Activated CD8-positive, alpha-beta T cell treated with anti-CD3 and anti-CD28 coated beads, Interleukin-2, amount 10 ng/mL, durations not matched to agents 7 days and 5 days (primary cell): ENCODE measurements at places on chromosomes 12 and 14. TPM values are rescaled to one million over a fixed set of nuclear protein-coding genes. Genes with fewer than 3 reads are reported as not detected.

B3GNT4 gene
- total RNA-seq: 0.90 TPM

DNA sequence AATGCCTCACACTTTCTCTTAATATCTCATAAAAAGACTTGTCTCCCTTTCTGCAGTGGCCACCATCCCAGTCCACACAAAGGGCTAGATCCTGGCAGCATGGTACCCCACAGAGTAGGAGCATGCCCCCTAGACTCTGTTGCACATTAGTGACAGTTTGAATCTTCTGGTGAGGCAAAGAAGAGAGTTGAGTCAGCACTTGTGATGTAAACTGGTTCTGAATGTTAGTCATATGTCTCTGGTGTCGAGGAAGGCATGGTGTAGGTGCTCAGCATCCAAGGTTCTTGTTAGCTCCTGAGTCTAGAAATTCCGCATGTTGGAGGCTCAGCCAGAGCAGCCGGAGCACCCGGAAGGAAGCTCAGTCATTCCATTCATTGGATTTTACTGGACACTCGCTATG is 9.8 kb downstream of the TTC9 start:
- no peak overlapping the region for H3K4me3 ChIP-seq
- peak overlapping the region; percentile 11 for H3K27ac ChIP-seq
- no peaks in the 10 kb centered on the region for H3K27me3 ChIP-seq
- peaks cover 71% of the 10 kb centered on the region for H3K4me1 ChIP-seq
- DNase-seq: no peak

- no peak overlapping the region for H3K27ac ChIP-seq
- H3K4me3 ChIP-seq: no peak overlapping the region
- no peaks in the 10 kb centered on the region for H3K36me3 ChIP-seq
- H3K4me1 ChIP-seq: no peaks in the 10 kb centered on the region
- H3K27me3 ChIP-seq: no peaks in the 10 kb centered on the region
- no peak for DNase-seq
Observed at GRCh38 chr12:115060477-115061168, 376.6 kb upstream of the TBX3 start.

DNA sequence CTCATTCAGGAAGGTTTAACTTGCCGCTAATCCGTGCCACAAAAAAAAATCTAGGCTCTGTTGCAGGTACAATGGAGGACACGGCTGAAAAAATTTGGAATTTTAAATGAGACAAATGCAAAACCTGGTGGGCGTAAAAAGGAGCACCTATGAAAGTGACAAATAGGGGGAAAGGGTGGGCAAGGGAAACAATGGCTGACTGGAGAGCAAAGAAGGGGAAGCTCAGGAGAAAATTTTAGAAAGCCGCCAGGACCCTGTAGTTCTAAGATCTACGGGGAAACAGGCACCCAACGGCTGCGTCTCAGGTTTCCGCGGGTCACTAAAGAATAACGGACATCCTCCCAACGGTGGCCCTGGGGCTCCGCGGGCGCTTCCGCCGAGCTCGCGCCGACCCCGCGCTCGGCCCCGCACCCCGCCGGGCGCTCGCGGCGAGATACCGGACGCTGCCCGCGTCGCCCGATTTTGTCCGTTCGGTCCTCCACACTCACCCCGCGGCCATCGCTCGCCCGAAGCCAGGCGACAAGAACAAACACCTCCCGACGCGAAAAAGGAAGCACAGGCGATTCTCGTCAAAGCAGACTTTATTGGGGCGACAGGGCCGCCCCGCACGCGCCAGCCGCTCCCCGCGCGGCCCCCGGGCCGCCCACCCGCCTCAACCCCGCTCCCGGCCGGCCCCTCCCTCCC is 1.1 kb upstream of the YY1 start:
- H3K4me3 ChIP-seq: peak overlapping the region; percentile 87
- peak overlapping the region; percentile 93 for H3K27ac ChIP-seq

- no peaks in the 10 kb centered on the region for H3K4me1 ChIP-seq
- H3K27ac ChIP-seq: no peak overlapping the region
- peaks cover 1% of the 10 kb centered on the region for H3K36me3 ChIP-seq
- no peak overlapping the region for H3K4me3 ChIP-seq
- peaks cover 18% of the 10 kb centered on the region for H3K27me3 ChIP-seq
Observed at GRCh38 chr12:108260969-108261368, 78.1 kb downstream of the CMKLR1 start.

DNA sequence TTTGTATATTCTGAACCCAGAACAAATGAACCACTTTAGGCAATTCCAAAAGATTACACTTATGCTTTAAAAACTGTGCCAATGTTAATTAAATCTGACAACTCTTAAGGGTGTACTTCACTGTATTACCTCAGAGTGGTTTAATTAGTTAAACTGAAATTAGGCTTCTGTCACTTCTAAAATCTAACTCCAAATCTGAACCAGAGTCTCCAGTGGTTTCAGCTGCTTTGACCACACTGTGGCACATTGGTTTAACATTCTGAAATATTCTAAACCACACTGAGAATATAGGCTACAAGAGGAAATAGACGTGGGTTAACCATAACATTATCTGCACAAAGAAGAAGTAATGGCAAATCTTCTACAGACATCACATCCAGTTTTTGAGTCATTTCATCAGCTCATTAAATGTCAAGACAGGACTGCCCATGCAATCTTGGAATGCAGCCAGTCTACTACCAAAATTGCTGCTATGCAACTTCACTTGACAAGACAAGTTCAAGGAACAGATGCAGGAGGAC is 94.8 kb downstream of the LRP6 start:
- peaks cover 14% of the 10 kb centered on the region for H3K4me1 ChIP-seq
- H3K36me3 ChIP-seq: no peaks in the 10 kb centered on the region
- no peak overlapping the region for H3K4me3 ChIP-seq
- H3K27ac ChIP-seq: no peak overlapping the region
- peak; percentile 71 for DNase-seq
- H3K27me3 ChIP-seq: peaks cover 55% of the 10 kb centered on the region

DNA sequence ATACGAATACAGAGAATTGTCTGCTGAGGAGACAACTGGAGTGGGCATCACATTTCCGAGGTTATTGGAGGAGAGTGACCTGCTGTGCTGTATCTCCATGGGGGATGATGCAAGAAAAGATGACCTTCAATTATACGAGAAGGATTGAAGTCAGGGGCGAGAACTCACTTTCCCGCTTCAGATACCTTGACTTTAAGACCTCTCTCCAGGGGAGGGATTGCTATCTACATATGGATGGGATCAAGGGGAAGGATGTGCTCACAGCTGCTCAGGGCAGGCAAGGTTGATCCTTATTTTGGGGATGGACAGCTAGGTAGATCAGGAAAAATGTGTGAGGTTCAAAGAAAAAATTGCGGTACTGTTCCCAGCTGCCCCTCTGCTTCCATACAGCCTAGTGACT is 24.4 kb downstream of the NEUROD4 start:
- no peak overlapping the region for H3K27ac ChIP-seq
- peaks cover 2% of the 10 kb centered on the region for H3K27me3 ChIP-seq
- no peaks in the 10 kb centered on the region for H3K4me1 ChIP-seq
- H3K36me3 ChIP-seq: no peaks in the 10 kb centered on the region
- DNase-seq: no peak
- H3K4me3 ChIP-seq: no peak overlapping the region
